ENCODE measurements at places on chromosomes 11 and 22.

DNA sequence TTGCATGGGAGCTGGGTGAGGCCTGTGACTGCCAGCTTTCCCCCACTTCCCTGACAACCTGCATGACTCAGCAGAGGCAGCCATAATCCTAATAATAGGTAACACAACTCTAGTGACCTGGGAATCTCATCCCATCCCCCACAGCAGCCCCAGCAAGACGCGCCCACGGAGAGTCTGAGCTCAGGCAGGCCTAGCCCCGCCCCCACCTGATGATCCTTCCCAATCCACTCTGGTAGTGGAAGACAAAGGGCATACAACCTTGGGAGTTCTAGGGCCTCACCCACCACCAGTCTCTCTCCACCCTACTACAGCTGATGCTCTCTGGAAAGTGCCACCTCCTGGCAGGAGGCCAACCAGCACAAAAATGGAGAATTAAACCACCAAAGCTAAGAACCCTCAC lies 60.3 kb downstream of the CWF19L2 start:
- DNase-seq, result no peak

DNA sequence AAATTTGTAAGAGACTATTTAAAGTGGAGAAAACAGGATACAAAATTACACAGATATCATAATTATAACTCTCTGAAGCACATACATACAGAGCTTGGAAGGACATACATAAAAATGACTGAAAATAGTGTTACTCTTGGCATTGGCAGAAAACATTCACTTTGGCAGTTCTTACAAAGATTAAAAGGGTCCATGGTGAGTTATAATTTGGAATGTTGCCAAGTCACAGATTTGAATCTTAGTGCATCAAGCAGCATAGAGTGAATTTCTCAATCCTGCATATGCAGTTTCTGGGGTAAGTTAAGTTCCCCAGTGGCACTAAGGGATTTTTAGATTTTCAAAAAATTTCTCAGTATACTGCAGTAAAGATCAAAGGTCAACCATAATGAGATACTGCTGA lies 115.9 kb downstream of the CCDC81 start:
- DNase-seq, result no peak

- DNase-seq, result no peak
Measured at GRCh38 chr11:44734843-44735381, 8.2 kb downstream of the TSPAN18 start.

GRCh38 chr11:11740073-11740702 lies 101.6 kb upstream of the USP47 start:
- DNase-seq, result no peak

GRCh38 chr11:121892131-121892681 lies 223.8 kb downstream of the BLID start:
- DNase-seq, result no peak

GRCh38 chr11:77055913-77056312 lies 10.9 kb upstream of the CAPN5 start:
- no peak for DNase-seq

DNA sequence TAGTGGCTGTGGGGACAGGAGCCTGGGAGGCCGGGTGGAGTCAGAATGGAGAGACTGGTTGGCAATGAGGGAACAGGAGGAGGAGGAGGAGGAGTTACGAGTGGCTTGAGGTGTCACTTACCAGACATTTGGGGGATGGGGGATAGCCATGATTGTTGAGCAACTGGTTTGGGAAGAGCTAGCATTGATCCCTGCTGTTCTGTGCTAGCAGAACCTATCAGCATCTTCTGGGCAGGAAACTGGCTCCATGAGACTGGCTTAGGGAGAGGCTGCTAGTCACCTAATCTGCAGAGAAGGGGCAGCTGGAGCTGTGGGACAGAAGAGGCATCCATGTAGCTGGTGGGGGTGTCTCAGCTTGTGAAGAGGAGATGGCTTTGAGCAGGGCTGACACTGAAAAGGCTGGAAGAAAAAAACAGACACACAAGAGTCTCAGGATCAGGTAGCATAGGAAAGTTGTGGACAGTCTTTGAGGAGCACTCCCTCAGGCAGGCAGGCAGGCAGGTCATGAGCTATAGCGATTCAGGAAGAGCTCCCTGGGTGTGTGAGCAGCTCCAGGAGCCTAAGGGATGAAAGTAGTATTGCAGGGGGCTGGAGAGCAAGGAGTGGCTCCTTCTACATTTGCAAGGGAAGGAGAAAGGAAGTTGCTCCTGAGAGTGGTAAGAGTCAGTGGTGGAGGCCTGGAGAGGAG lies 22.3 kb downstream of the PIK3IP1 start:
- DNase-seq, result no peak

- DNase-seq, result no peak
Measured at GRCh38 chr11:111645657-111646316, 43.5 kb downstream of the SIK2 start.

DNA sequence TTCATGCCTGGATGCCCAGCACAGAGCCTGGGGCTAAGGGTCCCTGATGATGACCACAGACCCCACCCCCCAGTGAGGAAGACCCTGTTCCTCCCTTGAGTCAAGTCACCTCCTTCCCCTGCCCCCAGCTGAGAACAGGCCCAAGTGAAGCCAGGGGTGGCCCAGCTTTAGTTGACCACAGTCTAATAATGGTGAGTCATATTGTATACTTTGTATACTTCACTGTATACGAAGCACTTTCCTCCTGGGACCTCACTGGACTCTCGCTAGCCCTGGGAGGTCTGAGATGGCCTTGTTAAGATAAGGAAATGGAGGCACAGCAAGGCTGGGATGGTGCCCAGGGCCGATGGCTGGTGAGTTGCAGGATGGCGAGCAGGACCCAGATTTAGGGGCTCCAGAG lies 3.7 kb upstream of the FLRT1 start:
- DNase-seq, result no peak

GRCh38 chr11:59800390-59801025 lies 10.1 kb downstream of the MRPL16 start:
- DNase-seq, result no peak
